GM23338 (cell line): ENCODE measurements at places on chromosomes 16 and 17.

- DNase-seq: no peak
Measured at GRCh38 chr17:15478845-15479244, 11.4 kb upstream of the CDRT4 start.

DNA sequence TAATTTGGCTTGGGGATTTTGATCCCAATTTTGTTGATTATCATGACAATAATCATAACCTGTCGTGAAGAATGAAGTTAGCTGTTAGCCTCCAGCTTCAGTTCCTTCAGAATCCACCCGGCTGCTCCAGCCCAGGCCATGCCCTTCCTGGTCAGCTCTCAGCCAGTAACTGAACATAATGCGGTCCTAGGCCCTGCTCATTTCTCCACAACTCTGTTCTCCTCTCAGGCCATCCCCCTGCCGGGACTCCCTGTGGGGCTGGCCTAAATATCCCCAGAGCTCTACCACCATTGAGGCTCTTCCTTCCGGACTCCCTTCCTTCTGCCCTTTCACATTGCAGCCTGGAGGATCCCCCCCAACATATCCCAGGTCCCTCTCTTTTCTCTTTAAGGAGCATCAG lies 833.4 kb upstream of the GOT2 start:
- no peak for DNase-seq

- DNase-seq: no peak
Measured at GRCh38 chr17:19385521-19385983, 1.4 kb downstream of the MFAP4 start.

GRCh38 chr16:53369921-53370320 lies 64.3 kb upstream of the RBL2 start:
- DNase-seq: no peak

- DNase-seq: no peak
Measured at GRCh38 chr16:50603206-50604064, 55.2 kb downstream of the NKD1 start.

DNA sequence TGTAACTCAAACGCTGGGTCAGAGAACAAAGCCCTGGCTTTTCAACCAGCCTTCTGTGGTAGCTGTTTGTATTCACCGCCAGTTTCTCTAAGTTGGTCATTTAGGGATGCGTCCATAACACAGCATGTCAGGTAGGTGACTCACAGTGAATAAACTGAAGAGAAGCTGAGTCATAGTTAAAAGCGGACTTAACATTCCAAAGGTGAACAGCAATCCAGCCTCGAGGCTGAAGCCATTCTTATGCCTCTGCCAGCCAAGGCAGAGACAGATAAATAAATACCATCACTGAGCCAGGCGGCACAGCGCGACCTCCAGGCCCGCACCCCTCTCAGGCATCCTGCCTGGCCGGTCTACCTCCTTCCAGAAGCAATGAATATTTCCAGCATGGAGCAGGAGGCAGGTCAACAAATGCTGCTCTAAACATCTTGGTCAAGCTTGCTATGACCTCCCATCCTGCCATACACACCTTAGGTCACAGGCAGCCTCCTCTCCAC lies 12.4 kb upstream of the CACNG4 start:
- DNase-seq: peak; percentile 64

DNA sequence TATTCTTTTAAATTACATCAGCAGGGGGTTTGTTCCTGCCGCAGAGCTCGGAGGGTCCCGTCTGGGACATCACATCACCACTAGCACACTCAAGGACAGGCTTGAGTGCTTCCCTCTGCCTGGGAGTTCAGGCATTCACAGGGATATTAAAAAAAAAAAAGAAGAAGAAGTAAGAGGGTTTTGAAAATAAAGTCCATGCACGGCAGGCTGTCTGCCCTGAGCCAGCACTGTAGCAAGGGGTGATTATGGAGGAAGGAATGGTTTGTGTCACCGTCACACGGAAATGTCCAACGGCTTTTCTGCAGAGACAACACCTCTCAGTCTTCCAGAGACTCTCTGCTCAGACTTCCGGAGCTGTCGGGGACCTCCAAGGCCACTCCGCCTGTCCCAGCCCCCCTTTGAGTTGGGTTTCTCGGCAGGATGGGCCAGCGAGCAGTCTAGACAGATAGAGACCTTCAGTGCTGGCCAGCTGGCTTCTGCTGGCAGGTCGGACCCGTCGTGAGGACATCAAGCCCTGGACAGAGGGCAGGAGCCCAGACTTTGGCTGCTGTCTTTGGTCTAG lies 33.6 kb downstream of the MEOX1 start:
- DNase-seq: no peak

GRCh38 chr17:54992797-54993639 lies 24.5 kb downstream of the STXBP4 start:
- peak; percentile 86 for DNase-seq

DNA sequence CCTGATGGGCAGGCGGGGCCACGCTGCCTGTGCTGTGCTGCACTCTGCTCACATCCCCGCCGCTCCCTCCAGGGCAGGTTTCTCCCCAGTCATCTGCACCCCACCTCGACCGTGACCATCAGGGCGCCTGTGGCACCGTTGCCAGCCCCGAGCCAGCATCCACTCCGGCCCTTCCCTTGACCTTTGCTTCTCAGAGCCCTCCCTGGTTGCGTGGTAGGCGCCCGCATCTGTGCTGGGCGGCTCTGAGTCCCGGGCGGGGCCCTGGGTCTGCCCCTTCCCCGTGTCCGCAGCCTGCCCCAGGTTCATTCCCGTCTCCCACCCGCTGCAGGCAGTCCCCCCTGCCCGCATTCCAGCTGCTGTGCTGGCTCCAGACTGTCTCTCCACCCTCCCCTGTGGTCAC lies 33.2 kb downstream of the ZNF750 start:
- DNase-seq: no peak

GRCh38 chr16:1431497-1432270 lies 806 bp downstream of the PERCC1 start:
- DNase-seq: no peak

- DNase-seq: no peak
Measured at GRCh38 chr17:59371416-59372100, 40.1 kb downstream of the YPEL2 start.

GRCh38 chr17:78805301-78805700 lies 23.2 kb upstream of the CYTH1 start:
- no peak for DNase-seq

- peak; percentile 65 for DNase-seq
Measured at GRCh38 chr17:79950306-79950705, 85.4 kb downstream of the TBC1D16 start.

DNA sequence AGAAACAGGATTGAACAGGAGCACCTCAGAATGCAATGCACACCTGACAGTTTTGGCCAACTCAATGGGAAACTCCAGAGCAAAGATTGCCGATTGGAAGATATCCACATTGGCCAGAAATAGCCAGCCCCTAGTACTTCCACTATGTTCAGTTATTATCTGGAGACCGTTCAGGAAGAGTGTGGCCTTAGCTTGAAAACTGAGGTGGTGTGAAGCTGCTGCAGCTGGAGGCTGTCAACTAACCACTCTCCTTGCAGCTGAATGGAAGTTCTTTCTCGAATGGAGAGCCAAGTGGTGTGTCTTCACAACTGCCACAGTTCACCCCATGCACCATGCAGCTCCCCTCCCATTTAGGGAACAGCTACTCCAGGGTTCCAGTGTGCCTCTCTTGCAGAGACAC lies 61.9 kb upstream of the DHX40 start:
- DNase-seq: no peak

DNA sequence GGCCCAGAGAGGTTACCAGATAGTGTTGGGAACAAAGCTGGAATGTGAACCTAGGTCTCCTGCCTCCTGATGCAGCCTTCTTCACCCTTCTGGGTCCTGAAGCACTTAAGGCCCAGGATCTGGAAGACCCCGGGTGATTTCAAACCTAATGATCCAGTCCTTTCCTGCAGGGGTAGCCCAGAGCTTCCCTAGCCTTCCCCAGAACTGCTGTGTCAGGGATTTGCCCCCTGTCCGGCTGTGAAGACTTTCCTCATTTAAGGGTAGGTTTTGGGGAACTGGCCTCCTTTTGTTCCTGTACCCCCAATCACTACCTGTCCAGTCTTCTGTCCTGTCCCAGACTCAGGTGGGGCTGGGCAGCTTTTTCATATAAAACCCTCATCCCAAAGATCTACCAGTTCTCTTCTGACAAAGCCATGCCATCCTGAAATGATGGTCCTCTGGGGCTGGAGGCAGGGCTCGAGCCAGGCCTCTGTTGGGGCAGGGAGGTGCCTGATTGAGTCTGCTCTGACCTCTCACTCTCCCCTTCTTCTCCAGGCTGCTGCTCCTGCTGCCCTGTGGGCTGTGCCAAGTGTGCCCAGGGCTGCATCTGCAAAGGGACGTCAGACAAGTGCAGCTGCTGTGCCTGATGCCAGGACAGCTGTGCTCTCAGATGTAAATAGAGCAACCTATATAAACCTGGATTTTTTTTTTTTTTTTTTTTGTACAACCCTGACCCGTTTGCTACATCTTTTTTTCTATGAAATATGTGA lies 1.3 kb downstream of the MT1X start:
- peak; percentile 33 for DNase-seq

DNA sequence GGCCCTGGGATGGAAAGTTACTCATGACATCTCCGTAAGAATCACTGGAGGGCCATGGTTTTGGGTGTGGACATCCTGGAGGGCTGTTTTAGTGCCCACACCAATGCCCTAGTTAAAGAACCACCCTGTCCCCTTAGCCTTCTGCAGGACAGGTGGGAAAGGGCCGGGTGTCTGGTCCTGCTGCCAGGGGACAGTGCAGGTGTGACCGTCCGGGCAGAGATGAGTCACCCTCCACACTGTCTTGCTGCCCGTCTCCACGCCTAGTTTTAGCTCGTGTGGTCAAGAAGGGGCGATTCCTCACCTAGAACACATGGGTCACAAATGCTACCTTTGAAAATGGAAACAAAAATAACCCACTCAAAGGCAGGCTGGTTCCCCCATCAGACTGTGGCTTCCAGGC lies 17.0 kb downstream of the CEP295NL start:
- DNase-seq: no peak

GRCh38 chr17:40350689-40351358 lies 13.7 kb downstream of the GJD3 start:
- no peak for DNase-seq

GRCh38 chr16:68096491-68096890 lies 11.3 kb downstream of the NFATC3 start:
- no peak for DNase-seq

- DNase-seq: no peak
Measured at GRCh38 chr17:36911001-36911400, 26.3 kb upstream of the LHX1 start.

DNA sequence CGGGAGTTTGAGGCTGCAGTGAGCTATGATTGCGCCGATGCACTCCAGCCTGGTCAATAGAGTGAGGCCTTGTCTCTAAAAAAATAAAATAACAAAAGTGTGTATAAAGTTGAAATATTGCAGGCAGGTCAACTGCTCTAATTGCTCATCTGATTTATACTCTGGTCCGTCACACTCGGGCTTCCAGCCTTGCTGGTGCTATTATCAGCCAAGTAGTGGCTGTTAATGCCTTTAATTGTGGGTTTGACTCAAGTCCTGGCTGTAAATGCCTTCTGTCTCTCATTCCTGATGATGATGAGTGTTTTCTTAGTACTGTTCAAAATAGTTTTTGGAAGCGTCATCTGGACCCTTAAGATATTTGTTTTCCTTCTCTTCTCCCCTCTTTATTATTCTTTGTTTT lies 18.4 kb downstream of the SYT17 start:
- no peak for DNase-seq

DNA sequence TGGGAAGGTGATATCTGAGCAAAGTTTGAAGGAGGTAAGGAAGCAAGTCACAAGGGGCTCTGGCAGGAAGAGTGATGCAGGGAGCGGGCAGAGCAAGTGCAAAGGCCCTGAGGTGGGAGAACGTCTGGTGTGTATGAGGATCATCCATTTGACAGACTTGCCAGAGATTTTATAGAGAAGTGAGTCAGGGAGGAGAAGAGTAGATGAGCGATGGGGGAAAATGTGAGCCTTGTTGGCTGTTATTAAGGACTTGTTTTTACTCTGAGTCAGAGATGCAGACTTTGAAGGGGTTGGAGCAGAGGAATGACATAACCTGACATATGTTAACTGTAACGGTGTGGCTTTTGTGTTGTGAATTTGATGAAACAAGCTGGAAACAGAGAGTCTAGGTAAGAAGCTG lies 3.5 kb upstream of the CLEC10A start:
- no peak for DNase-seq

GRCh38 chr16:84247331-84247730 lies 7.5 kb upstream of the KCNG4 start:
- no peak for DNase-seq

GRCh38 chr16:82016263-82016662 lies 5.0 kb upstream of the SDR42E1 start:
- DNase-seq: peak; percentile 70

GRCh38 chr17:29331075-29331707 lies 37.2 kb upstream of the NUFIP2 start:
- peak; percentile 8 for DNase-seq

GRCh38 chr17:48202959-48203358 lies 95.4 kb downstream of the SNX11 start:
- DNase-seq: no peak

- DNase-seq: no peak
Measured at GRCh38 chr16:71348262-71349085, 10.0 kb upstream of the CALB2 start.

DNA sequence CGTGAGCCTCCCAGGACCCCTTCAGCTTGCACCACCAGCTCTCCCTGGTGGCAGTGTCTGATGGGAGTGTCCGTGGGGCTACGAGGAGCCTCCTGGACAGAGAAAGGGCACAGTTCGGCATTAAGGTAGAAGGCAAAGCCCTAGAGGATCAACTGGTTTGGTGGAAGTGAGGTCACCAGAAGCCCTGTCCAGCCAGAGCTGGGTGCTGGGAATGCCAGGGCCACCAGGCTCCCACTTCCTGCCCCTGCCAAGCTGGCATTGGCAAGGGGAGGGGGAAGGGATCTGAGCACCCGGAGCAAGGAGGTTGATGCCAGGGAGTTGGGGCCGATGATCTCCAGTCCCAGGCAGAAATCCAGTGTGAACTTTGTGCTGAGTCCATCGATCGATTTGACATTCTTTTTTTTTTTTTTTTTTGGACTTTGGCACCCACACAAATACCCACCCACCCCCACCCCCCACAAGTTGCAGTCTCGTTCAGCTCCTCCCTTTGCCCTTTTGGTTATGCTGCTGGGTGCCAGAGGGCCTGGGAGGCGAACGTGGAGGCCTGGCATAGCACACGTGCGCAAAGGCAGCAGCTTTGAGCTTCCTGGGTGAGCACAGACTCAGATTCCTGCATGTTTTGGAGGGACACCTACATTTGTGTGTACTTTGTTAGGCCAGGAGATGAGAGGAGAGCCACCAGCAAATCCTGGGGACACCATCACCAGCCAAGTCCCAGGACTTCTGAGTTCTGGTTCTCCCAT lies 2.1 kb downstream of the NHERF1 start:
- no peak for DNase-seq

- peak; percentile 68 for DNase-seq
Measured at GRCh38 chr16:8571061-8571596, 19.2 kb downstream of the TMEM114 start.
